ENCODE measurements at places on chromosomes 7 and 10.

DNA sequence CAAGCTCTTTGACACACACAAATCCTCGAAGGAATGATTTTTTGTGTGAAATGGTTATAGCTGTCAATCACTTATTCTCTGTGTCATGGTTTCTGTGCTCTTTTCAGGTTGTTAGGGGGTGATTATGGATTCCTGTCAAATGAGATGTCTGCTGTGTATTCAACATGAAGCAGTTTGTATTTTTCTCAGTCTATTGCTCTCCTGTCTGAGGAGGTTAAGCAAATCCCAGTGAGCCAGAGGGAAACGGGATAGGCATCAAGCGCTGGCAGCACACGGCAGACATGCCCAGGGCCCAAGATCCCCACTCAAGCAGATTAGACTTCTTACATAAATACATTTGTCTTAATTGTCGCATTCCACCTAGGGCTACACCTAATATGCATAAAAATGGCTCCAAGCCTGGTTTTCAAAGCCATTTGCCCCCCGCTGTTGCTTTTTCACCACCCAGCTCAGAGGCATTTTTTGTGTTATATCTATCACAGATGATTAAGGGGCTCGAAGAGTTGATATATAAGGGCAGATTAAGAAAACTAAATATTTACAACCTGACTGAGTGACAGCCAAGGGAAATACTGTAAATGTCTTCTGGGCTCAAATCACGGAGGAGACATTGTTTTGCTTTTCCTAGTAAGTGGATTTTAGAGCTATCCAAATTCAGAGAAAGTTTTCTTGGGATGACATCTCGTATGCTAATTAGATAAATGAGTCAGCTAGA is 192.7 kb upstream of the LRGUK start:
- DNase-seq = no peak

DNA sequence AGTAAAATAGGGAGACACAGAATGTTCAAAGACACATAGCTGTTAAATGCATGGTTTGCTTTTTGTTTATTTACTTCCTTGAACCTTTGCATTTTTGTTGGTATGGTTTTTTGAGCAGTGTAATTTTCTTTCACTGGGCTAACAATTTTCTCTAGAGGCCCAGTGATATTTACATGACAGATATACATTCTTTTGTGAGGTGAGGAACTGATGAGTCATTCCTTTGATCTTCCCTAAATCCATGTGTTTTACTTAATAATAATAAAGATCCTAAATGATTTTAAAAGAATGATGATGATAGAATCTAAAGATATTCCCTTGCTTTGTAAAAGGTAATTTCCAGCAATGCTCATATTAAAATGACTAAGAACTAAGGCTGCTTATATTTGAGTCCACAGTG is 188.5 kb upstream of the ANK3 start:
- DNase-seq = no peak

DNA sequence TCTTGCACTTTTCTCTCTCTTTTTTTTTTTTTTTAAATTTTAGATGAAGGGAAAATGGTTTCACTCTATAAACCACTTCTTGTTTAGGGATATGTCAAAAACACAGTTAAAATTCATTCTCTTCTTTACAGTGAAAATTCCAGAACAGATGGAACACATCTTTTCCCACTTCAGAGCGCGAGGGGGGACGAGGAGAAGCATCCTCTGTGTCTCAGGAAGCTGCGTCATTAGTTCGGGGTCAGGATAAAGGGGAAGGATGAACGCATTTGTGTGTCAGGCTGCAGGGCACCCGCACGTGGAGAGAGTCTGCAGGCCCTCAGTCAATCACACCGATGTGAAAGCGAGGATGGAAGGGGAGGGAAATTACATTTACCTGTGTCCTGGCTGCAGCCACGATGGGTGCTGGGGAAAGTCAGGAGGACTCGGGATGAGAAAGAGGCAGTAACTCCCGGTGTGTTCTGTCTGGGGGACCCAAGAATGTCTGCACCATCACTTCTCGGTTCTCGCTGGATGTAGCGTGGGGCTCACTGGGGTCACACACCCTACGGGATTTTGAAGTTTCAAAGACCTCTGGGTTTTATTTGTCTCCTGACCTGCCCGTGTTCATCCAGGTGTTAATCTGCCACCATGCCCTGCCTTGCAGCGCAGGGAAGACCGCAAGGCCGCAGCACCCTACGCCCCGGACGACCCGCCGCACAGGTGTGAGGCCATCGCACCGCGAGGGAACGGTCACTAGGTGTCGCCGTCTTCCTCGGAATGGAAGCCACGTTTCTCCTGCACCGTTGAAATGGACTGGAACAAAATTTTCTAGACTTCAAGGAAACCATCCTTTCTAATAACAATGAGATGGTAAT is 66.7 kb upstream of the PITRM1 start:
- peak; percentile 20 for DNase-seq

DNA sequence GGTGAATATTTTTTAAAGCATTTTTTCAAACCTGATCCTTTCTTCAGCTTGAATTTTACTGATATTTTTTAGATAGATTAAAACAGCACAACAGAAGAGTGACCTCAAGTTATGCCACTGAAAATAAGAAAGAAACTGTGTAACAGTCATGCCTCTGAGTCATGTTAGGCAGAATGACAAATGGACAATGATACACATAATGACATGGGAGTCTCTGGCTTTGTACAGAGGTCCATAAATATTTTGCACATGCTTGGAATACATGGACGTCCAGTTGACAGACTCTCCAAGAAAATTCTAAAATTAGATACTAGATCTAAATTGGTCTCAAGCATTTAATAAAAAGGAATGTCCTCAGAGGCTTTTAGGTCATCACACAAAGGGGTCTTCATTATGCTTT is 21.9 kb upstream of the SEMA3A start:
- DNase-seq = no peak

DNA sequence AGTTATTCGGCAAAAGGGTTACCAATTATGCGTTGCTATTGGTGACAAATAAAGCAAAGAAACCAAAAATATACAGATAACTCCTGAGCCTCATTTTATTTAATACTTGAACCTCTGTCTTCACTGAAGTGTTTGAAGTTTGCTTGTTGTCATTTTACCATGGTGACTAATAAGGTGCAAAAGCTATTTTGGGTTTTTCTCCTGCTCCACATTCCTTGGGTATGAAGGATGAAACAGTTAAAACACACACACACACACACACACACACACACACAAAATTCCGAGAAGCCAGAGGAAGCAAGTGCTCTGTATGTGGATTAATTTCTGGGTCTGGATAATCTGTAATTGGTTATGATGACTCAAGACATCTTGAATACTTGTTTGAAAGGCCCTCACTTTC is 246.5 kb downstream of the COBL start:
- DNase-seq = no peak

DNA sequence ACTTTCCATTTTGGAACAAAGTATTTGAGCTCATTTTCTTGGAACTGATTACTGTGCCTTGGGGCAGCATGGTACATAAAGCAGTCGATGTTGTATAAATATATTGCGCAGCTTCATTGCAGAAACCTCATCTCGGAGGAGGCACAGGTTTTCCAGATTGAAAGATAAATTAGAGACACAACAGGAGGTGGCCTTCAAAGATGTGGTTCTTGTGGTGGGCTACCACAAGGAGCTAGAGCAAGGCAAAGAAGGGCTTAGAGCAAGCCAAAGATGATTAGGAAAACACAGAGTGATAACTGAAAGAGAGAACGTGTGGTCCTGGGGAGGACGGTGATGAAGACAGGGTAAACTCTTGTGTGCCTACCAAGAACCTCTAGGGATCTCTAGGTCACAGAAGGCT is 169.1 kb upstream of the TNS3 start:
- DNase-seq = no peak

GRCh38 chr7:41693150-41693997 is 9.5 kb downstream of the INHBA start:
- DNase-seq = no peak

DNA sequence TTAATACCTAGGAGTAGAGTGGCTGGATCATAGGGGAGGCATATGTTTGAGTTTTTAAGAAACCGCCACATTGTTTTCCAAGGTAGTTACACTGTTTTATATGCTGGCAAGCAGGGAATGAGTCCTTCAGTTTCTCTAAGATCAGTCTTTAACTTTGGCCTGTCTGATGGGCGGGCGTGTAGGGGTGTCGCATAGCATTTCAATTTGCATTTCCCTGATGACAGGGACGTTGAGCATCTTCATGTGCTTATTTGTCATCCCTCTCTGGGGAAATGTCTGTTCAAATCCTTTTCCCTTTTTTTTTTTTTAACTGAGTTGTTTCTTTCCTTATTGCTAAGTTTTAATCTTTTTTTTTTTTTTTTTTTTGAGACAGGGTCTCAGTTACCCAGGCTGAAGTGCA is 9.8 kb downstream of the MTG1 start:
- DNase-seq = no peak

DNA sequence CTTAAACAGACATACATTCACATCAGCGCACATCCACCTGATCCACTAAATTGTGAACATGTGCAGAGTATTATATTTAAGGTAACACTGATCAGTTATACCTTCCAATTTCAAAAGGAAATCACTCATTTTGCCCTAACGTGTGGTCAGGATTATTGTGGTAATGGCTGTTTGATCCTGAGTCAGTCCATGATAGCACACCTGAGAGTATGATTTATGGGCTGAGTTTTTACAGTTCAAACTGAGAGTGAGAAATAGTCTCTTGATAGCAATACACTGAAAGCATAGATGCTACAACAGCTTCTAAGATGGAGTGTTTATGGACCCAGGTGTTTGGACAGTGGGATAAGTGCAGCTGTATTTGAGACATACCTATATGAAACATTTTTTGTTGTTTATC is 96.7 kb downstream of the KIF20B start:
- no peak for DNase-seq

DNA sequence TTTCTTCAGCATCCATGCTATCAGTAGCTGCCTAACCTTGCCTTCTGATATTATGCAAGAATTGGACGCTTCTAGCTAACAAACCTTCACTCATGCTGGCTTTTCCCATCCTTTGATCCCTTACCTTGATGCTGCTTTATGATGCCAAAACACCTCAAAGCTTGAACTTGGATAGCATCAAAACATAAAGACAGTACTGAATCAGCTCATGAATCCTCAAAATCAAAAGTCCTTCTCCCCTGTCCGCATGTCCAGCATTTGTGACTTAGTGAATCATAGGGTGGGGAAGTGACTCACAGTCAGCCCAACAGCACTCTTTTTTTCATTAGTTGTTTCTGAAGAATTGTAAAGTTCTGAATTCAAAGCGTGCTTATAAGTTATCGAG is 89.5 kb upstream of the PIK3CG start:
- no peak for DNase-seq

DNA sequence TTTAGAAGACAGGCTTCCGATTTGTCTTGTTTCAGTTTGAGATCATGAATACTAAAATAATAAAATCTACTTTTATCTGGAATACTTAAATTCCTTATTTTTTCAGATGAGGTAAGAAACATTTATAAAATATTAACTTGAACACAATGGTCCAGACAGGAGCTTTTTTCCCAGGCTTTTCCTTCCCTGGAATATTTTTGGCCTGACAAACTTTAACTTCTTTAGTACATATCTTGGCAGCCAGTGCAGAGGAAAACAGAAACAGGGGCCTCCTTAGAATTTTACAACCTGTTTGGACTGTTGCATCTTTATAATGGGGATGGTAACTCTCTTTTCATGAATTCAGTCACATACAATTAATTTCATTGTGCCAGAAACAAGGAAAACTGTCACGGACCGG is 41.4 kb downstream of the NRP1 start:
- no peak for DNase-seq

DNA sequence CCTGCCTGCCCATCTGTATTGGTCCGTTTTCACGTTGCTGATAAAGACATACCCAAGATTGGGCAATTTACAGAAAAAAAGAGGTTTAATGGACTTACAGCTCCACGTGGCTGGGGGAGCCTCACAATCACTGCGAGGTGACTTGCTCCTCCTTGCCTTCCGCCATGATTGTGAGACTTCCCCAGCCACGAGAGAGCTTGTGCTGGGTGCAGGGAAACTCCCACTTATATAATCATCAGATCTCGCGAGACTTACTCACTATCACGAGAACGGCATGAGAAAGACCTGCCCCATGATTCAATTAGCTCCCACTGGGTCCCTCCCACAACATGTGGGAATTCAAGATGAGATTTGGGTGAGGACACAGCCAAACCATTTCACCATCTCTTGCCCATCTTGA is 111.8 kb downstream of the MYL10 start:
- DNase-seq = no peak

DNA sequence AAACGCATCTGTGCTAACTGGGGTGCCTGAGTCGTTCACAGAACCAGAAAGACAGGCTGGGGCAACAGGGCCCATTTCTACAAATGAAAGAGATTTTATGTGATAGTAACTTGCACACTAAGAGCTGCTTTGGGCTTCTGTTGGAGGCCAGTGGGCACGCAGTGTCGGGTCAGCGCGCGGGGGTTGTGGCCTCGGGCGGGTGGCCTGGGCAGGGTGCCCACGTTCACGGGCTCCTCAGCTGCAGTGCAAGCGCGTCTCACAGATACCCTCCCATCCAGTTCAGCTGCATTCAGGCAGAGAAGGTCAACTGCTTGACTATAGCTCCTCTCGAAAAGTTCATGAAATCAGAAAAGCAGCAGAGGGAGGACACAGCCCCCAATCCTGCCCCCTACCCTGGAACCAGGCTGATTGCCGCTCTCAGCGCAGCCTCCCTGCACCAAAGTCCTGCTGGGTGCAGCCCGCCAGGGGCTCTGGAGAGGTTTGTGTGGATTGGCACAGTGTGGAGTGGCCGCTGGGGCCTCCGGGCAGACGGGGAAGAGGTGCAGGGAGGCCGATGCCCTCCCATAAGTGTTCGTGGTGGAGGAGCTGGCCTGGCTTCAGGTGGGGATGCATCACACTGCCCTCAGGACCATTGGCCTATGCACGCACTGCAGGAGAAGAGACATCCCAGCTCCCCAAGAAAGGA is 582.8 kb downstream of the TCERG1L start:
- DNase-seq = no peak

DNA sequence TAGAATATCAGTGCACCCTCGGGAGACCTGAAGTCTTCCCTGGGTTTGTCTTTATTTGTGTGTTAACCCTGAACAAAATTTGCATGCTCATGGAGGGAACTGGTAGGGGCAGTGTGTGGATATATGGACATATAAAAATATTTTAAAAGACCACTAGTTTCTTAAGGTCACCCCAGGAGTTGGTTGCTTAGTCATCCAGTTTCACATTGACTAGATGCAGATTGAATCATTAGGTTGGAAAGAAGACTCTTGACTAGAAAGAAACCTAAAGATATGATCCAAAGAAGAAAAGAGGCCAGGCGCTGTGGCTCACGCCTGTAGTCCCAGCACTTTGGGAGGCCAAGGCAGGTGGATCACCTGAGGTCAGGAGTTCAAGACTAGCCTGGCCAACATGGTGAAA is 137.1 kb downstream of the KAT6B start:
- no peak for DNase-seq

GRCh38 chr7:95324431-95324830 is at the start of gene PON1:
Gene PON1 (minus strand): TSS chr7:95324532. CDS start chr7:95324475, 57 bp downstream.
- no peak for DNase-seq
